ENCODE measurements at places on chromosomes 5 and 9.

GRCh38 chr9:19416143-19416542 lies 7.3 kb downstream of the ACER2 start:
- no peak for DNase-seq

GRCh38 chr5:179802950-179803562 lies 3.6 kb downstream of the MGAT4B start:
- DNase-seq: no peak

DNA sequence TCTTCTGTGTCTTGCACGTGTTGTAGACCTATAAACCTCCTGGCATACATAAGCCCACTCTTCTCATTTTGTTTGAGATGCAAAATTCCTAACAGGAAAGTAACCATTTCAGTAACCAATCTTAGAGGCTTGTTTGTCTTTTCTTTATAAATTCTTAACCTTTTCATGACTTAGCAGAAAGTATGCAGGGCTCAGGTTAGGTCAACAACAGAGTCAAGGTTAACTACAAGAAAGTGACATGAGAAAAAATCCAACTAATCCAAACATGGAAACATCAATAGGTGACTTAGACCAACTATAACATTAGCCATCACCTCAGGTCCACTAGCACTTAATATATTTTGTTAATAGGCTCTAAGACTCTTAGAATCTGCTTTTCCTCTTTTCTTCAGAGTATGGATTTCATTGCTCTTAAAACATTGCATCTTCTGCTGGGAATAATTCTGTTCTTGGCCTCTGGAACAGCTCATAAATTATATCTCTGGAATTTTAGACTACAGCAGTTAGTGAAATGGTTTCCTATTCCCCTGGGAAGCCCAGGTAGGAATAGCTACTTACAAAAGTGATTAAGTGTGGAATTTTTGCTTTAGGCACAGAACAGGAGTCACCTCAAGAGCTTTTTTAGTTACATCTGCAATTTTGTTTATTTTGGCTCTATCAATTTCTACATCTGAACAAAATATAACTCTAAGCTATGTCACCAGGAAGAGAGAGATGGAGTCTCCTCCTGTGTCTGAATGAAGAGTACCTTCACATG lies 155.3 kb upstream of the ANKRD55 start:
- no peak for DNase-seq

DNA sequence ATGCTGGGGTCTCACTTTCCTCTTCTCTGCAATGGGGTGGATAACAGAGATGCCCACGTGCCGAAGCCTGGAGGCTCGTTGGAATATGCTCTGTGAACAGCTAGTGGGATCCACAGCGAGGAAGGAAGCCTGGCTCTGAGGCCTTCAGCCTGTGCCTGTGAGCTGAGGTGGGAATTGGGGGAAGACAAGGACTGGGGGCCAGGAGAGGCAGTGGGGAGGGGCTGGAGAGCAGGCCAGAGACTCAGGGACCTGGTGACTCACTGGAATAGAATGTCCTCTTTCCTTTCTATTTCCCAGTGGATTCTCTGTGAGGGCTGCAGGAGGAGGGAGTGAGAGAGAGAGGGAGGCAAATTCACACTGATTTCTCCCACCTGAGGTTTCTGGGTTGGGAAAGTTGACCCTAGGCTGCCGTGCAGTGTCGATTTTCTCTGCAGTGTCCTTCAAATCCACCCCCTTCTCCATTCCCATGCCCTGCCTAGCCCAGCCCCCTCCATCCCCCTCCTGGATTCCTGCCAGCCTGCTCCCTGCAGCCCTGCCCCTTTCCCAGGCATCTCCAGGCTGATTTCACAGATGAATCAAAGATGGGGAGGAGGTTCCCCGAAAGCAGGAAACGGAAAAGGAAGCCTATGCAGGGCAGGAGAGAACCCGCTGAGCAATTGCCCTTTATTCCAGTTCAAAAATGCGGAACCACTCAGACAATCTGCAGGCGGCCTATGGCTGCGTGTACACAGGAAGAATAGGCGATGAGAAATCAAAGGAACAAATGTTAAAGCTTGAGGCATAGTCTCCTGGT lies 1.4 kb upstream of the SPAAR start:
- no peak for DNase-seq

GRCh38 chr9:4276856-4277255 lies 23.0 kb downstream of the GLIS3 start:
- no peak for DNase-seq

GRCh38 chr5:157109744-157110143 lies 900 bp upstream of the HAVCR2 start:
- no peak for DNase-seq

DNA sequence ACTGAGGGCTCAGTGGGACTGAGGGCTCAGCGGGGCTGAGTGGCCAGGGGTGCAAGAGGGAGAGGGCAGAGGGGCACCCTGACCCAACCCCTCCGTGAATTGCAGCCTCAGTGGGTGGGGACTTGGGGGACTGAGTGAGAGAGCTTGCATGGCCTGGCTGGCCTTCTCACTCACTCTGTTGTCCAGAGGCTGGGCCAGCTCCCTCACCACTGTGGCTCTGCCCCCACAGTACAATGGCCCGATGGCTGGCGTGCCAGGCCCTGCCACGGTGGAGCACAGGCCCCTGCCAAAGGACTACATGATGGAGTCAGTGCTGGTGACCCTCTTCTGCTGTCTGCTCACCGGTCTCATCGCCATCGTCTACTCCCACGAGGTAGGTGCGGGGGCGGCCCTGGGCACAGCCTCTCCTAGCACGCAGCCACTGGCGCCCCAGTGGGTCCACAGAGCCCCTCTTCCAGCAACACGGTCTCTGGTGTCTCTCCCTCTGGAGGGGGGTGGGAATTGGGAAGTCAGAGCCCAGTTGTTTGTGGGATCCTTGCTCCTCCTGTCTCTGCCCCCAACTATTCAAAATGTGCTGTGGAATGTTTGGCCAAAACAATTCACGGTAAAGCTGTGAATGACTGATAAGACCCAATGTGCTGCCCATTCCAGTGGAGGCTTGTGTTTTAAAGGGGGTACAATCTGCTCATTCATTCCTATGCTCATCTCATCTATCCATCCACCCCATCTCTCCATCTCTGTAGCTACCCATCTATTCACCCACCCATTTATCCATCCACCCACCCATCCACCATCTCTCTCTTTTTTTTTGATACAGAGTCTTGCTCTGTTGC lies 10.7 kb downstream of the PRRT1B start:
- DNase-seq: no peak

DNA sequence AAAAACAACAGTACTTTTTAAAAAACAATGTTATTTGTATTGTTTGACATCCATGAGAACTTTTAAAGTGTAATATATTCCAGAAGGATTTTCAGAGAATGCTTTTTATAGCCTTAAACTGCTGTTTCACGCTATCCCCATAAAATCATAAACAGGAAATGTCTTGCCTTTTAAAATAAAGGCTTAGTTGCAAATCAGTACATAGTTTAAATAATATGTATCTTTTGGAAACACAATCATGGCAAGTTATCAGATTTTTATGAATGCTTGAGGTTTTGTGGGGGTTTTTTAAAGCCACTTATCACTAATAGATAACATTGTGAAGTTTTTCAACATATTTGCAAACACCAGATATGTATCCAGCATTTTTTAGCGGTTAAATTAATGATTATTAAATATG lies 37.2 kb upstream of the F2RL2 start:
- DNase-seq: no peak

DNA sequence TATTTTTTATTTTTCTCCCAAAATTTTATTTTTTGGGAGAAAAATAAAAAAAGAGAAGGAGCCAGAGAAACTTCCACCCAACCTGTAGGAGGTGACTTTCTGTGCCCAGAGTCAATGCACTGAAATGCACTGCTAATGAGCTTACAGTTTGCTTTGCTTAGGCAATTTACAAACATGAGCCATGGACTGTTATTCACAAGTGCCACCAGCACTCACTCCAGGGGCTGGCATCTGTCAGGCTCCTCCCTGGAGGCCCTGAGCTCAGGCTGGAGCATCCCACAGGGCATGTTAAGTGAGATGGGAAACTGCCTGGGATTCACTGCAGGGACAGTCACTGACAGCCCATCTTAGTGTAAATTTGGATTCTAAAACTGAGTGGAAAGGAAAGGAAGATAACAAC lies 74.9 kb downstream of the FANCC start:
- no peak for DNase-seq

GRCh38 chr9:36864491-36865410 lies 169.3 kb downstream of the PAX5 start:
- no peak for DNase-seq

DNA sequence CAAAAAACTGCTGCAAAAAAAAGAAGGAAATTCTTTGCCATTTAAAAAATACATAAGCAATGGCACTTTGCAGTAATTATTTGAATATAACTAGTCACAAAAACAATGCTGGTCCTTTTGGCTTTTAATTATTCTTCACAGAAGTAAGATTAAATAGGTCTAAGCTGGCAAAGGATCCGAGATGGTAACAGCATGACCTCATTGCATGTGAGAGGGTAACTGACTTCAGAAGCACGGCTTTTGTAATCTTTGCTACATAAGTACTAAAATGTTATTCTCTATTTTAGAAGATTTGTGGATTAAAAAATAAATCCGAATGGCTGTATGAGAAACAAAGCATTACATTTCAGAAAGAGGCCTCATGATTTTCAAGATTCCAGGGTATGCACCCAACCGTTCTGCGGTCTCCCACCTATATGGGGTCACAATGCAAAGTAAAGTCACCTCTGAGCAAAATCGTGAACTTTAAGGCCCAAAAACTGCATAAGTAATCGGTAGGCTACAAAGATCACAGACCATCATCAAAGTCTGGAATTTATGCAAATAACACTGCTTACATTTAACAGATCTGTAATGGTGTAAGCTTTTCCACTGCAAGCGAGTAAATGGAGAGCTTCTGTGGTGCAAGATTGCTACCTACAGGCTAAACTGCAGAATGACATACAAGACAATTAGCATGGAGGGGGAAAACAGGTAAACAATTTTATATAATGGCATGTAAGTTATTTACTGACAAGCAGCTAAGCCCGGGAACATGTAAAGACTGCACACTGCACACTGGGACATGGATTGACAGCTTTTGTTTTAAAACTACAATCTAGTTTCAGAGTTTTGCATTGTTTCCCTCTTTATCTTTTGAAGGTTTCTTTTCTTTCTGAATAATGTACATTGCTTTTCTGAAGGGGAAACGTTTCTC lies 231.6 kb downstream of the SLF1 start:
- DNase-seq: no peak

DNA sequence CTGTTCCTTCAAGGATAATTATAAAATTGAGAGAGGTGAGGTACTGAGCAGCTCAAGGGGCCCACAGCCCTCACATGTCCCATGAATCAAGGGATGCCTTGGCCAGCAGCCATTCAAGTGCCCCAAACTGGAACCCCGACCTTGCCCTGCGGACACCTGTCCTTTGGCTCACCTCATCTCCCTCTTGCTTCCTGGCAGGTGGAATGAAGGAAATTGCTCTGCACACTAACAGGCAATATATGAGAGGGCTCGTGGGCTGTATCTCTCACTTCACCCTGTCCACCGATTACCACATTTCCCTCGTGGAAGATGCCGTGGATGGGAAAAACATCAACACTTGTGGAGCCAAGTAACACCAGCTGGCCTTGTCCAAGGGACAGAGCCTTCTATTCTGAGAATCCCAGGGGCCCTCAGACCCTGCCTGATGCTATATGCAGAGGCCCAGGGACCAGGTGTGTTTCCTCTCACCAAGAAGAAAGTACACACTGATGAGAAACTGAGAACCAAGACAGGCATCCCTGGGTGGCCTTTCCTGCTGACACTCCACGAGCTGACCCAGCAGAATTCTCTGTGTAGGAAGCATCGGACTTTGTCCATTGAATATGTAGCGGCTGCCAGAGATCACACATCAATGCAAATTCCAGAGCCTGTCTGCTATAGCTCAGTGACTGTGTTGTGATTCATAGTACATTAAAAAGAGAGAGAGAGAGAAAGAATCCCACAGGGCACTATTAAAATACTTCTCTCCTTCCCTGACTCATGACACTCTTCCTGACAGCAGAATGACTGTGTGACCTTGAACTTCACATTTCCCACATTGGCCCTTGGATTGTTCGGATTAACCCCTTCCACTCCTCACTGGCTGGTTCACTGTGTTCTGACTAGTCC lies 92.6 kb downstream of the LIFR start:
- no peak for DNase-seq

GRCh38 chr5:16902846-16903245 lies 33.2 kb downstream of the MYO10 start:
- no peak for DNase-seq

- no peak for DNase-seq
Measured at GRCh38 chr5:142784401-142784955, 14.3 kb downstream of the ARHGAP26 start.

- no peak for DNase-seq
Measured at GRCh38 chr9:121082075-121082474, 7.3 kb downstream of the CNTRL start.

GRCh38 chr5:170818232-170818631 lies 34.7 kb downstream of the GABRP start:
- DNase-seq: no peak

DNA sequence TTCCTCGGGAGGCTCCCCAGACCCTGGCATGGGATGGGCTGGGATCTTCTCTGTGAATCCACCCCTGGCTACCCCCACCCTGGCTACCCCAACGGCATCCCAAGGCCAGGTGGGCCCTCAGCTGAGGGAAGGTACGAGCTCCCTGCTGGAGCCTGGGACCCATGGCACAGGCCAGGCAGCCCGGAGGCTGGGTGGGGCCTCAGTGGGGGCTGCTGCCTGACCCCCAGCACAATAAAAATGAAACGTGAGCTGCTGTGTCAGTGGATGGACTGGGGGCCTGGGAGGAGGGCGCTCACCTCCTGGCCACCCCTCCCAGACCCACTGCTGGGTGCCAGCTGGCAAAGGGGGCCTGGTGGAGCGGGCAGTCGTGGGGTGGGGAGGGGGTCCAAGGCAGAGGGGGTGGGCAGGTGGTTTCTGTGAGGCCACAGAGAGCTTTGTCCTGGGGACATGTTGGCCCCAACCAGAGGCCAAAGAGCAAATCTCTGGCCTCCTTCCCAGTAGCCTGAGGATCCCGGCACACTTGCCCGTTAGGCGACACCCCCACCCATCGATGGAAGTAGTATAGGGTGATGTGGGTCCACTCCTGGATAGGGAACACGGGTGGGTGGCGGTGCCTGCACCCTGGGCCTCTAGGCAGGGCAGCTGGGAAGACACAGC lies 9.8 kb downstream of the EGFL7 start:
- no peak for DNase-seq

GRCh38 chr9:13387734-13388067 lies 108.2 kb upstream of the MPDZ start:
- no peak for DNase-seq

- no peak for DNase-seq
Measured at GRCh38 chr5:127839496-127840197, 136.5 kb downstream of the CCDC192 start.

GRCh38 chr9:135533113-135533512 lies 11.9 kb downstream of the LCN1 start:
- no peak for DNase-seq

DNA sequence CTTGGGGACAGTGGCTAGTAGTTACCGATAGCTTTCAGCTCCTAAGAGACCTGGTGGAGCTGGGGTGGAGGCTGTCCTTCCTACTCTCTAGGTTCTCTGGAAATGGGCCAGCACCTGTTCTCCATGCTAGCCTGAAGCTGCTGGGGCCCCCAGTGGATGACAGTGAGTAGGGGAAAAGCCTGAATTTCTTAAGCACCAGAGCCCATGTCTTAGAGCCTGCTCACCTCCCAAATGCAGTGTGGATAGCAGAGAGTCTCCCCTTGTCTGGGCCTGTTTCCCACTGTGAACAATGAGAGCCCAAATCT lies 105.8 kb downstream of the DAB2IP start:
- no peak for DNase-seq

- DNase-seq: no peak
Measured at GRCh38 chr5:179901915-179902762, 5.6 kb downstream of the TBC1D9B start.

- DNase-seq: no peak
Measured at GRCh38 chr5:139903795-139904565, 108.4 kb downstream of the PSD2 start.

- no peak for DNase-seq
Measured at GRCh38 chr9:115808108-115808507, 345.5 kb upstream of the PAPPA start.
